ENCODE measurements at places on chromosomes 7 and 10.

DNA sequence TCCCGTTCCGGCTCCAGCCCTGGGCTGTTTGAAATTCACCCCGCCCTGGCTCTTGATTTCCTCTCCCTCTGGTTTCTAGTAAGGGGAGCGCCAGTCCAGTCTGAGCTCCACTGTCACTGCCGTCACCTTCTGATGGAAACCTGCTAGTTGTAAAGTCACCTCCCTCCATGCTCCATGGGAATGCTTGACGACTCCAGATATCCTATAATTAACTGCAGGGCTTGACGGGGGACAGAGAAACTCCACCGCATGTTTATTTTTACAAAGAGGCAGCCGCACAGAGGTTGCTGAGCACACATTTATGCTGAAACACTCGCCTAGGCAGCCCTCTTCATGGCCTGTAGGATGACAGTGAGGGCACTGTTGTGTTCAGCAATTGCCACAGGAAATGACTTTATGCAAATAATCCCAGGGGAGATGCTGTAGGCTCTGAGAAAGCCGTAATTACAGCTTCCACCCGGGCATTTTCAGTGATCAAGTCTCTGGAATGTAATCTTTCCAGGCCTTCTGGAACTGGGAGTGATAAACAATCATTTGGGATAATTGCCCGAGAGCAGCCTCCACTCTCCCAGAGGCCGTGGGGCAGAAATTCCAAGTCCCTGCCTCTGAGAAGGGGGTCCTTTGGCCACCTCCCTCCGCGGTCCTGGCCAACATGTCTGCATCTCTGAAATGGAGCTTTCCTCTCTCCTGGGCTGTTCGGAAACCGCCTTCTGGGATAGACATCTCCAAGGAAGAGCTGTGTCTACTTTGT, 300.5 kb downstream of the KLF6 start:
- peak; percentile 1 for DNase-seq

- DNase-seq, result no peak
Measured at GRCh38 chr10:88209231-88209630, 345.8 kb downstream of the PTEN start.

- no peak for DNase-seq
Measured at GRCh38 chr7:43653466-43653865, 70.6 kb downstream of the STK17A start.

- no peak for DNase-seq
Measured at GRCh38 chr7:103504505-103505135, 58.6 kb upstream of the SLC26A5 start.

GRCh38 chr7:92748495-92748894, 87.9 kb downstream of the CDK6 start:
- no peak for DNase-seq

DNA sequence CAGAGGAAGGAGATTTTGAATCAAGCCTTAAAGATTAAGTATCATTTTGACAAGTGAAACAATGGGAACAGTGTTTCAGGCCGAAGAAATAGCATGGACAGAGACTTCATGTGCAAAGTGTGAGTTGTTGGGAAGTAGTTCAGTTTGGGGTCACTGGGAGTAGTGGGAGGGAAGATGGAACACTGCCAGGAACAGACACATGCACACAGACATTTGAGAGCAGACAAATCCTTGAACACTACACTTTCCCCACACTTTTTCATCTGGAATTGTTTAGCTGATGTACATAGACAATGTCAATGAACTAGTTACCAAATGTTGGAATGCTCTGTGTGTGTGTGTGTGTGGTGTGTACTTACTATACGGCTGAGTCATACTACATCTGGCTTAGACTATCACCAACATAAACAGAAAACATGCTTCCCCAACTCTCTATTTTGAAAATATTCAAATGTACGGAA, 52.4 kb upstream of the LRRC17 start:
- no peak for DNase-seq

GRCh38 chr10:11870461-11870780, 47.3 kb downstream of the PROSER2 start:
- DNase-seq, result no peak

GRCh38 chr7:48617993-48618392, 306.4 kb upstream of the CDC14C start:
- no peak for DNase-seq

DNA sequence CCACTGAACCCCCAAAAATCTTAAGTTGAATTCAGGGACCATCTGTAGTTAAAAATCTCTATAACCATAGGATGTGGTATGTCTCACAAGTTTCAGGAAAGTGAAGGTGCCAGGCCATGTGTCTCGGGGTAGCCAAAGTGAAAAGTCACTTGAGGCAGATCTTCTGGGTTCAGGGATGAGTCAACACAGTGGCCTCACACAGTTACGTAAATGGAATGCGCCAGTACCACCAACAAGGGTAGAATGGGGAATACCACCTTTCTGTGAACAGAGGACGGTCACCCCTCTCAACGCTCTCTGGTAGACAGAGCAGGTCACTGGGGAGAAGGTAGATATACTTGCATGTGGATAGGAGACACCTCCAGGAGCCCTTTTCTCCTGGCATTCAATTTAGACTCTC, 71.4 kb downstream of the ELMO1 start:
- DNase-seq, result no peak

DNA sequence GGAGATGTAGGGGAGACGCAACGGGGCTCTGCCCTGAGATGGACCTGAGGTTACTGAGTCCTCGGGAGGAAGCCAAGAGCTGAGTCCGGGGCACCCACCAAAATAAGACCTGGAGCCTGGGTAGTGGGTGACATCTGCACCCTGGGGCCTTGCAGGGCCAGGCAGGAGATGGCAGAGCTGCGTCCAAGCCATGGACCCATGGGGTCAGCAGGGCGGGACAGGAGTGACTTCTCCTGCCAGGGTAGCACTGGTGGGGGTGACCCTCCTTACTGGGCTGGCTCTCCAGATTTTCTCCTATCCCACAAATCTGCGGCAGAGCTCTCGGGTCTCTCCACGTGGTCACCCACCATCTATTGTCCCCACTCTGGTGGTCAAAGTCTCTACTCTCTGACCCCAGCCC, 2.1 kb downstream of the GHRHR start:
- no peak for DNase-seq

DNA sequence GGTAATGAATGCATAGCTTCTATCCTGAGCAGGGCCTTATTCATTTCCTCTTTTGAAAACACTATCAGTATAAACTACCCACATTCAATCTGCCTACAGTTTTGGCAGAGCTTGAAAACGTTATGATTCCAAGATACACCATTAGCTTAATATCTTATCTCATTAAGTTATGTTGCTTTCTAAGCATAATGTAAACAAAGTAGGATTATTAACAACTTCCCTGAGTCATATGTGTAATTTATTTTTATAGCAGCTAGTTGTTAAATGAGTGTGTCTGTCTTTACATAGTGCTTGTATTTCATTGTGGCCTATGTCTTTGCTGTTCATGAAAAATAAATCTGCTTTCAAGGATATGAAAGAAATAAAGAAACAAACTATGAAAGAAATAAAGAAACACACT, 106.2 kb upstream of the DLX6 start:
- DNase-seq, result peak; percentile 80

GRCh38 chr7:18464830-18465229, 30.7 kb upstream of the HDAC9 start:
- no peak for DNase-seq

DNA sequence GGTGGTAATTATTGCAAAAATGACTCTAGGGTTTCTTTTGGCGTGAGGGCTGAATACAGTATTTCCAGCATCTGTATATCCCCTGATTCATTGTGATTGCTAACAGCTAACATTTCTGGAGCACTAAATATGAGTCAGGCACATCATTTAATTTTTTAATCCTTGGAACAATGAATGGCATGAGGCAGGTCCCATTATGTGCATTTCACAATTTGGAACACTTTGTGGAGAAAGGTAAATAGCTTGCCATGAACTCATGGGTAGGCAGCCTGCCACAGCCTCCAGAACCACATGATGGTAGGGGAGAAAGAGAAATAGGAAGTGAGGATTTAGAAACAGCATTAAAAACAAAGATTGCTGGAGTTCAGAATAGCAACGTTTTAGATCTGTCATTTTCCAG, 1.7 kb downstream of the NPTX2 start:
- peak; percentile 32 for DNase-seq

DNA sequence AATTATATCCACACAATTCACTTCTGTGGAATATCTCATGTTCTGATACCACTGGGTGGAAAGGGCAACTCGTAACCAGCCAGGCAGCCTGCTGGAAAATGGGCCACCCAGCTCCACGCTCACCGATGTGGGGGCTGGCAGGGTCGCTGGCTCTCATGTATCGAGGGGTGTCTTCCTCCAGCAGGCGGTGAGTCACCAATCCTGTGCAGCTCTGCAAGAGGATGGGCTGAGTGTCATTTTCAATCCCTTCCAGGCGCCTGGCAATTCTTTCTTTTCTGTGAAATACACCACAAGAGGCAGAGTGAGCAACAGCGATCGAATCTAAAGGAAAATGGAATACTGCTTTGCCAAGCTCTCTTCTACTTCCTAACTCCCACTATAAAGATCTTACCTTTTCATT, 80.1 kb downstream of the SVIL start:
- no peak for DNase-seq

- DNase-seq, result no peak
Measured at GRCh38 chr7:52473756-52474155, 561.7 kb upstream of the POM121L12 start.

- DNase-seq, result no peak
Measured at GRCh38 chr10:130636313-130636930, 500.2 kb downstream of the GLRX3 start.

GRCh38 chr7:44200699-44201461, at the start of gene YKT6:
TSS of gene YKT6 (plus strand) at chr7:44200978. CDS start at chr7:44201136, 158 bp downstream.
- peak; percentile 93 for DNase-seq

GRCh38 chr10:16437540-16437894, 707 bp downstream of the PTER start:
- no peak for DNase-seq

GRCh38 chr10:112986544-112987190, 36.6 kb downstream of the TCF7L2 start:
- DNase-seq, result no peak

- DNase-seq, result no peak
Measured at GRCh38 chr7:127652333-127653248, 597 bp downstream of the SND1 start.

GRCh38 chr10:32408690-32409089, 37.2 kb upstream of the CCDC7 start:
- DNase-seq, result no peak

GRCh38 chr10:45373576-45374349, at the start of gene ALOX5:
TSS of gene ALOX5 (plus strand) at chr10:45374216. CDS start at chr10:45374280, 64 bp downstream.
- peak; percentile 44 for DNase-seq

DNA sequence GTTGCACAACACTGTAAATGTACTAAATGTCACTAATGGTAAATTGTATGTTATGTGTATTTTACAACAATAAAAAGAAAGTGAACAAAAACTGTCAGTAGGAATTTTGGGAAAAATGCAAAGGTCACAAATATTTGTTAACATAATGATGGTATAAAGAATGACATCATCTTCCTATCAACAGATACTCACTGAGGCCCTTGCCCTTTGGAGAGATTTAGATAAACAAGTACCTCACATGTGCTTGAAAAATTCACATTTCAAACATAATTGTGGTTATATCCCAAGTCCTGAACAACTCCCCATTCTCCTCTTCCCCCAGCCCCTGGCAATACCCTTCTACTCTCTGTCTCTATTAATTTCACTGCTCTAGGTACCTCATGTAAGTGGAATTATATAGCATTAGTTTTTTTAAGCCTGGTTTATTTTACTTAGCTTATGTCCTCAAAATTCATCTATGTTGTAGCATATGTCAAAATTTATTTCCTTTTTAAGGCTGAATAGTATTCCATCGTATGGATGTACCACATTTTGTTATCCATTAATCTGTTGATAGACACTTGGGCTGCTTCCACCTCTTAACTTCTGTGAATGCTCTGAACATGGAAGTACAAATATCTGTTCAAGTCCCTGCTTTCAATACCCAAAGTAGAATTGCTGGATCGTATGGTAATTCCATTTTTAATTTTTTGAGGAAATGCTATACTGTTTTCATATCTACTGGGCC, 90.5 kb downstream of the WIPF3 start:
- DNase-seq, result no peak

- DNase-seq, result peak; percentile 32
Measured at GRCh38 chr10:11255796-11256444, 238.2 kb downstream of the CELF2 start.

GRCh38 chr7:103727982-103728610, 261.4 kb downstream of the RELN start:
- no peak for DNase-seq

DNA sequence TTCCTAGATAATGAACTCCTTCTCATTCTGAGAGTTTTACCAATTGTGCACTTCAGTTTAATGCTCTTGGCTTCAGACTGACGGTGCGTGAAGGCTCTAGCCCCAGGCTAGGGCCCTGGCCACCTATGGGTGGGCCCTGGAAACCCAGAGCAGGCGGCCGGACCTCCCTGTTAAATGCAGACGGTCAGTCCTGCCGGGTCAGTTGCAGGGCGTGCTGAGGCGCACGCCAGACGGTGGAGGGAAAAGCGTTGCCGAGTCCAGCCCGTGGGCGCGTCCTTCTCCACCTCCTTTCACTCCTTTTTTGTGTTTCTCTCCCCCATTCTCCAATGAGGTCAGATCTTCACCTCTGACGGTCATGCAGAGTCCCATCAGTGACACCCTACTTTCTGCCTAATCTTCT, 2.3 kb downstream of the DPYSL4 start:
- no peak for DNase-seq

DNA sequence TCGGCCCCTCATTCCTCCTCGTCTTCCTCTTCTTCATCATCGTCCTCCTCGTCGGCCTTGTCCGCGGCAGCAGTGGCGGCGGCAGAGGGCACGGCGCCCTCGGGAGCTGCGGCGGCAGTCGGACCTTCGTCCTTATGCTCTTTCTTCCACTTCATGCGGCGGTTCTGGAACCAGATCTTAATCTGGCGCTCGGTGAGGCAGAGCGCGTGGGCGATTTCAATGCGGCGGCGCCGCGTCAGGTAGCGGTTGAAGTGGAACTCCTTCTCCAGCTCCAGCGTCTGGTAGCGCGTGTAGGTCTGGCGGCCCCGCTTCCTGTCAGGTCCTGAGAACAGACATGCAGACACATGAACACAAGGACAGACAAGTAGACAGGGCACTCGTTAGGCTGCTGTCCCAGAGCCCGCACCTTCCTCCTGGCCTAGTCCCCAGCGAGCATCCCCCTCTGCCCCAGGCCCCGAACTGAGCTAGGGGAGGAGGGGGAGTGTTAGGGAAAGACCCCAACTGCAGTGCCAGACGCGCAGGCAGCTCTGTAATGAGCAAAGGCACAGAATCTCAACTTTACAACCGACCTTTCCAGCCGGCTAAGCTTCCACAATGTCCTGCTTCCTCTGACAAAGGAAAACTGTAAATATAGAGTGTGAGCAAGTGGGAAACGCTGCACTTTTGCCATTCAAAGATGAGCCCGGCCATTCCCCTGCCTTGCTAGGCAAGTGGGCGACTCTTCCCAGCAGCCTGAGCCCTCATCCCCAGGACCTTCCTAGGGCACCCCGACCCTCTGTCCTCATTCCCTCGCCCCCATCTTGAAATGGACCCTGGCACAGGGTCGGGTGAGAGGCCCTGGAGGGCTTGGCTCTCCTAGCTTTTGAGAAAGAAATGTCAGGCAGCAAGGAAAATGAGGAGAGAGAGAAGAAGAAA, 1.3 kb downstream of the HOXA7 start:
- DNase-seq, result no peak

GRCh38 chr7:158000160-158000559, 587.5 kb downstream of the PTPRN2 start:
- peak; percentile 39 for DNase-seq

Measured in NCI-H1105 treated with DMSO at 0.1 percent for 48 hours (cell line).